ENCODE measurements at places on chromosomes 13 and 19. TPM values are rescaled to one million over a fixed set of nuclear protein-coding genes. Genes with fewer than 3 reads are reported as not detected.

Gene FGF22
- not detected for total RNA-seq

Gene ZNF563
- total RNA-seq, result 0.95 TPM

DNA sequence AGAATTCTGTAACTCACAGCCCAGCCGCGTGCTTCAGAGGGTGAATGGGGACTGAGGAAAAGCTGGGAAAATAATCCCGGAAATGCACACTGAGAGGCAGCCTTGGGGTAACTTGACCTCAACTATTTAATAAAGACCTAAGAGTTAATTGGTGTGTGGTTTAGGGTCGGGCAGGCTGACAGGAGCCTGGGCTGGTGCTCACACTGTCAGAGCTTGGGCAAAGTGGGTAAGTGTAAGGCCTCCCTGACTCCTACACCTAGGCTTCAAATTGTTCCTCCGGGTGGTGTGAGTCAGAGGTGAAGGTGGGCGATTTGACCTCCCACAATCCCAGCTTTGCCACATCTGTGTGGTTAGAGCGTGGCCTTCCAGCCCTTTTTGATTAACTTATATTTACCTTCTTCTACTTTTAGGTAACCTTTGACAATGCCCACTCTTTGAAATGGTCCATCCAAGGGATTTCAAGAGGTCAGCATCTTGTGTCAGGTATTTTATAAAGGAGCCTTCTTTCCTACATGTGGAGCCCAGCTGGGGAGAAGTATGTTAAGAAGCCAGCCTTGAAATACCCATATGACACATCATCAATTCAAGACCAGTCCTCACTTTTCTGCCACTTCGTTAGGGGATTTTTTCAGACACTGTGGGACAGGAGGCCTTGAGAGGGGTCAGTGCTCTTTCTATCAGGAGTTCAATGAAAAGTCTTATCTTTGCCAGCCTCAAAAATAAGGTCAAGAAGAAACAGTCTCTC is 114.2 kb downstream of the NUFIP1 start:
- DNase-seq, result peak; percentile 70

DNA sequence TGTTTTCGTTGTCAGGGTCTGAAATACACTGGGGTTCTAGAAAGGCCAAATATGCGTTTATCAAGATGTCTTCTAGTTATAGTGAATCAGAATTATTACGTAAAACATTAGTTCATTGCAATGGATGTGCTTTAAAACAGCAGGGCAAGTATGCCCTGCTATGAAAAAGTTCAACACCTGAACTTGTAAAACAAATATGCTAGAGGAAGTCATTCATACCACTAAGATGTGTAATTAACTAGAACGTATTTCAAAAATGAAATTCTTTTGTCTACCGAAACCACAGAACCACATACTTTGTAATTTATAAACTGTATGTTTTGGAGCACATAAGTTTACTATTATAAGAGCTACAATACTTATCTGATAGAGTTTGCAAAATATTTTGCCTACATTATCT is 266.2 kb downstream of the KCTD12 start:
- no peak for DNase-seq

Gene CEACAM7
- total RNA-seq, result not detected

Gene ZNF613
- total RNA-seq, result 2.7 TPM

Gene TNNT1
- total RNA-seq, result 23.9 TPM

- DNase-seq, result no peak
Measured at GRCh38 chr19:17835182-17836006, 12.4 kb downstream of the JAK3 start.

GRCh38 chr13:49303533-49304252 is 56.0 kb downstream of the CDADC1 start:
- DNase-seq, result no peak

Gene SULT2A1
- not detected for total RNA-seq

- DNase-seq, result peak; percentile 59
Measured at GRCh38 chr19:53511933-53512374, 26.0 kb upstream of the ZNF331 start.

GRCh38 chr13:49533591-49534269 is 38.0 kb downstream of the PHF11 start:
- DNase-seq, result no peak

DNA sequence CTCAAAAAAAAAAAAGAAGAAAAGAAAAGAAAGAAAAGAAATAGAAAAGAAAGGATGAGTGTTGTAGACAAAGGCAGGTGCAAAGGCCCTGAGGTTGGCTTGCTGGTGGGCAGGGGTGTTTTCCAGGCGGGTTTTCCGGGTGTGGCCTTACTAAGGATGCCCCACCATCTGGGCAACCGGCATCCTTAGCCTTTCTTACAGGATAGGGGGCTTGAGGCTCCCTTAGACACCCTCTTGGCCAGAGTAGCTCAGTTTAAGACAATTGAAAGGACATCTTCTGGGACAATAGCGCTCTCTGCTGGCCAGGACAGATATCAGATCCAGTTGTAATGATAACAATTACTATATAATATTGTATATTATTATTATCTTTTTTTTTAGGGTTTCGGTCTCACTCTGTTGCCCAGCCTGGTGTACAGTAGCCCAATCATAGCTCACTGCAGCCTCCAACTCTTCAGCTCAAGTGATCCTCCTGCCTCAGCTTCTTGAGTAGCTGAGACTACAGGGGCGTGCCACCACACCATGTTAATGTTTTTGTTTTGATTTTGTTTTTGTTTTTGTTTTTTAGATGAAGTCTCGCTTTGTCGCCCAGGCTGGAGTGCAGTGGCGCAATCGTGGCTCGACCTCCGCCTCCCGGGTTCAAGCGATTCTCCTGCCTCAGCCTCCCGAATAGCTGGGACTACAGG is 1.4 kb upstream of the QTRT1 start:
- DNase-seq, result peak; percentile 59

GRCh38 chr13:110576736-110577476 is 15.4 kb upstream of the RAB20 start:
- DNase-seq, result no peak

Gene SLC5A5
- total RNA-seq, result not detected

Gene CPAMD8
- not detected for total RNA-seq

- peak; percentile 59 for DNase-seq
Measured at GRCh38 chr13:99062593-99062992, 84.7 kb upstream of the DOCK9 start.

- no peak for DNase-seq
Measured at GRCh38 chr13:54029720-54030119, 1001.1 kb downstream of the OLFM4 start.

Gene CFAP97D2
- not detected for total RNA-seq

- DNase-seq, result no peak
Measured at GRCh38 chr19:13985771-13986347, 20.3 kb downstream of the RFX1 start.

GRCh38 chr13:77892491-77892890 is 26.1 kb downstream of the EDNRB start:
- DNase-seq, result no peak

Gene PLPP2
- total RNA-seq, result 54.6 TPM

- DNase-seq, result peak; percentile 98
Measured at GRCh38 chr19:3852614-3853254, 16.1 kb downstream of the ZFR2 start.

DNA sequence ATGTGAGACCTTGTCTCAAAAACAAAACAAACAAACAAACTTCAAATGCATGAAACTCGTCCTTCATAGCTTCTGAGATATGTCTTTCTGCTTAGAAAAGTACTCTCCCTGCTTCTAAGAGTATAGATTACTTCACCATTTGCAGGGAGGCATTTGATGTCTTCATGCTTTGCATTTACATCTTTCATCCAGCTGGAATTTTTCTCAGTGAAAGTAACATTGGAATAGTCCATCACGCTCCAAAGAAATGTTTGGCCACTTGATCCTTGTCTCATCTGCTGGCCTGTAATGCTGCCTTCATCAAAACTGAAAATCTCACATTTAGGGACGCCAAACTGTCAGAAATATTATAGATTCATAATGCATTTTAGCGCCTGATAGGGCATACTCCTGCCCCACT is 19.2 kb downstream of the PNMA8A start:
- DNase-seq, result no peak

Gene OR7C1
- not detected for total RNA-seq

DNA sequence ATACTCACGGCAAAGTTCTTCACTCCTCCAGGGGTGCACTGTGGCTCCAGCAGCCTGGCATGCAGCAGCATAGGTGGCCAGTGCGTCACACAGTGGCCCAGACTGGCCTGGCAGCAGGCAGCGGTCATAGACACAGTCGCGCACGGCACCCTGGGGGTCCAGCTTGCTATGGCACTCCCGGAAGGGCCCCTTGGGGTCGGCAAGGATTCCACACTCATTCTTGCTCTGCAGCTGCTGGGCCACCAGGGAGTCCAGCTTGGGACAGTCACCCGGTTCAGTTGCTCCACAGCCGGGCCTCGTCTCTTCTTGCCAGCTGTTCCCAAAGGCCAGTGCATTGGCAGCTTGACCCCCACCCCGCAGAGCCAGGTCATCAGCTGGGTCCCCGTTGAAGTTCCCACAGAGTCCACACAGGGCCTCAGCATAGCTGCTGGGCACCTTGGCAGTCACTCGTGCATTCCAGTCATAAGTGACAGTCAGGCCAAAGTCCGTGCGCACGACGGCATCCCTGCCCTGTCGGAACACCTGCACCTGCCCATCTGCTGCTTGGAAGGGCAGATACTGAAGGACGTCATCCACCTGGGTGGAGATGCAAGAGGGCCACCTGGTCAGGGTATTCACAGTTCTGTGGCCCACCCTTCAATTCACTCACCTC is 20.6 kb downstream of the FCGBP start:
- no peak for DNase-seq

- DNase-seq, result no peak
Measured at GRCh38 chr19:17302391-17303166, 646 bp downstream of the ABHD8 start.

DNA sequence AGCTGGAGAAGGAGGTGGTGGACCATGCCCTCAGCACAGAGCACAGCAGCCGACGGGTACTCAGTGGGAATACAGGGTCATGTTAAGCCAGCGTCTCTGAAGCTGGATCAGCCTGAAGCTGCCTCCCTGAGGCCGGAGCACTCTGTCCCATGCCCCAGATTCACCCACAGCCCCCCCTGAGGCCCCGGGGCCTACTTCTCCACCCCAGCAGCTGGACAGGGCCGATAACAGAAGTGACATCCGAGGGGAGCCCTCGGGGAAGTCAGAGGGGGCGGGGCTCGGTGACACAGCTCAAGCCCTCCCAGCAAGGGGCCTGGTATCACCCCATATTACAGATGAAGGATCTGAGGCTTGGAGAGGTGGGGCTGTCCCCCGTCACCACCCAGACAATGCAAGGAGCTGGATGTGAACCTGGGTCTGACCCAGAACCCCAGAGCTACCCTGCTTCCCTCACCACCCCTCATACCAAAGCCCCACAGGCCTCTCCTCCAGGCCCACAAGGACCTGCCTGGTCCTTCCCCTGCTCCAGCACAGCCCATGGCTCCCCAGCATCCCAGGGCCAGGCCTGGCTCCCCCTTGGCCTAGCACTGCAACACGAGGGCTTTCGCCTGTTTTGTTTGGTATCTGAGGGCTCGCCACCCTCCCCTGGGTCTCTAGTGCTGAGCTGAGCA is 5.7 kb downstream of the R3HDM4 start:
- no peak for DNase-seq

Gene ZNF470
- total RNA-seq, result 1.2 TPM

DNA sequence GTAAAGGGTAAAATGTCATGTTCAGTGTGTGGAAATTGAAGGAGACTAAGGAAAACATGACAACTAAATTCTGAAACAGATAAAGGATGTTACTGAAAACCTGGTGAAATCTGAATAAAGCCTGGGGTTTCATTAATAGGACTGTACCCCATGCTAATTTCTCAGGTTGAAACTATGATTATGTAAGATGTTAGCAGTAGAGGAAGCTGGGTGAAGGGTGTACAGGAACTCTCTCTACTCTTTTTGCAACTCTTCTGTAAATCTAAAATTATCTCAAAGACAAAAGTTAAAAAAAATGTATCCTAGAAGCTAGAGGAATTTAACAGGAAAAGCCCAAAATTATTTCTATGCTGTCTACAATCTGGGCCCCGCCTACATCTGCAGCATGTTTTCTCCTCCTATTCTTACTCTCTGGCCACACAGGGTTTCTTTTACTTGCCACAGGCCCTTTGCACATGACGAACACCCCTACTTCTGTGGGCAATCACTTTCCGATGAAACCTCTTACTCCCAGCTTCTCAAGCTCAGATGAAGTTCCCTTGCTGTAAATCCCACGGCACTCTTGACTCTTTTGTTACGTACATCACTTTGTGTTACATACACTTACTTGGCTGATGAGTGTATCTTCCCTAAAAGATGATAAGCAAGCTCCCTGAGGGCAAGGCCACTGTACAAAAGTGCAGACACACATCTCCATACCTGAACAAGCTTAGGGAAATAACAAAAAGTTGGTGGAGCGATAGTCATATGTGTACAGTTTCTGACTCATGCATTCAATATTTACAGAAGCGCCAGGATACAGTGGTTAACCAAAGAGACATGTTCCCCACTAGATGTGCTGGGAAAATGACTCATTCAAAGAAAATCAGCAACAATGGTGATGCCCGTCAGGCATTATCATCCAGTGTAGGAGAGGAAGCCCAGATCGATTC is 32.6 kb downstream of the RUBCNL start:
- peak; percentile 82 for DNase-seq

- peak; percentile 84 for DNase-seq
Measured at GRCh38 chr19:14517840-14518505, at the start of gene DNAJB1. Gene DNAJB1 (minus strand): TSS chr19:14518397. CDS start chr19:14518349, 48 bp downstream.

Gene KLK14
- not detected for total RNA-seq

GRCh38 chr13:85148009-85148408 is 651.2 kb downstream of the SLITRK6 start:
- peak; percentile 2 for DNase-seq

DNA sequence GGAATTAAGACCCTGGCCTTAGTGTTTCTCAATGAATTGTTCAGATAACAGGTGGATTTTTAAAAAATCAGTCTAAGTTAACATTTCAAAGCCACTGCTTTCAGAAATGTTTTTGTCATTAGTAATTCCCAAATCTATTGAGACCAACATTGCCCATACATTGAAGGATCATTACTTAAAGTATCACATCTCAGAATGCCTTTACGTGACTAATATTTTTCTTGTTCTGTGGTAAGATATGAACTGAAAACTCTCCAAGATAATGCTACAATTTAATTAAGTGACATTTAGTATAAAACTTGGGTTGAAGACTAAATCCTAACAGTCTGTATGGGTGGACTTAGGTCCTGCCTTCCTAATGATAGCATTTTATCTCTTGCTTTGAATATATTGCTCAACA is 59.4 kb upstream of the POSTN start:
- DNase-seq, result no peak

- DNase-seq, result no peak
Measured at GRCh38 chr13:49840266-49840665, 47.8 kb upstream of the KPNA3 start.
